DND-41 (cell line): ENCODE measurements at places on chromosomes 16 and 17.
A peak's percentile ranks its signal among the peaks of the same experiment; 100 is the strongest.

DNA sequence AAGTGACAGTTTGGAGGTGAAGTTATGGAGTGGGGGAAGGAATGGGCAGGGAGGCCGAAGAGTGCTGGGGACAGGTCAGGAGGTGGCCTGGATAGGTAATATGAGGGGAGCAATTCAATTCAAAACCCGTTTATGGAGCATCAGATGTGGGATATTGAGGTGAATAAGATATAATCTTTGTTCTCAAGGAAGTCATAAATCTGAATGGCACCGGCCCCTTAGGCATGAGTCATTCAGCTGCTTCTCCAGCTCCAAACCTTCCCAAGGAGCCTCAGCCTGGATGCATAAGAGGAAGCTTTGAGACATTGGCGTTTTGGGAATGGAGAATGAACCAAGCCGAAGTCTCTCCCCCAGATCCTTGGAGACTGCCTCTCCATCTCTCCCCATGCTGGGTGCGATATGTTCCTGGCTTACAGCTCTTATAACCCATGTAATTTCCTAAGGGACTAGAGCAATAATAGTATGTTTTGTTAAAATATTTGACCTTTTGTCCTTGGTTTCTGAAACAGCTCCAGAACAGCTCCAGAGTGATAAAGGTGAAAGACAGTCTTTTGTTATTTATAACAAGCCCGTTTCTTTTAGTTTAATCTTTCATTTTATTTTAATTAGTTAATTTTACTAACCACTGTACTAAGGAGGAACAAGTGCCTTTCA lies 1.7 kb downstream of the TUBG2 start:
- no peak for DNase-seq

DNA sequence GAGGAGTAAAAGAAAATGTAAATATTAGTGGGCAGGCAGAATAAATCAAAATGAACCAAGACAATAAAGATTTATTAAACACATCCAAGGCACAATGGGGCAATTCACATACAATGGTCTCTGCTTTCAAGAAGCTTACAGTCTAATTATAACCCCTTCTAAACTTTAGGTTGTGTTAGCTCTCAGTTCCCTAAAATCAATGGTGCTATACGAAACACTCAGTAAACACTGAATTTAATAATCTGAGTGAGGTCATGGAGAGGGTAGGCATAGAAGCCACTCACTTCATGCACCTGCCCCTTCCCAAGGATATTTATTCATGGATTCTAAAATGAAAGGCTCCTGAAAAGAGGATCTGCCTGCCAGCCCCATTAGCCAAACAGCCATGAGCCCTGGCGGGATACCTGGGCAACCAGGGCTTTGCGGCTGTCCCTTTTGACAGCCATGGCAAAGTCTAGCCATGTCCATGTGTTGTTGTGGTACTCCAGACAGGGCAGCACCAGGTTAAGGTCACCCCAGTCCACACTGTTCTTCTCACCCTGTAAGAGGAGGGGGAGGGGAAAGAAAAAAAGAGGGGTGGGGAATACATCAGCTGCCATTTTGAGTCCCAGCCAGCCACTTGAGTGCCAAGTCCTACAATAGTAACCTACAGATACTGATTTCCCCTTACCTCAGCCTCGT lies 1.4 kb upstream of the RSKR start:
- DNase-seq: no peak

DNA sequence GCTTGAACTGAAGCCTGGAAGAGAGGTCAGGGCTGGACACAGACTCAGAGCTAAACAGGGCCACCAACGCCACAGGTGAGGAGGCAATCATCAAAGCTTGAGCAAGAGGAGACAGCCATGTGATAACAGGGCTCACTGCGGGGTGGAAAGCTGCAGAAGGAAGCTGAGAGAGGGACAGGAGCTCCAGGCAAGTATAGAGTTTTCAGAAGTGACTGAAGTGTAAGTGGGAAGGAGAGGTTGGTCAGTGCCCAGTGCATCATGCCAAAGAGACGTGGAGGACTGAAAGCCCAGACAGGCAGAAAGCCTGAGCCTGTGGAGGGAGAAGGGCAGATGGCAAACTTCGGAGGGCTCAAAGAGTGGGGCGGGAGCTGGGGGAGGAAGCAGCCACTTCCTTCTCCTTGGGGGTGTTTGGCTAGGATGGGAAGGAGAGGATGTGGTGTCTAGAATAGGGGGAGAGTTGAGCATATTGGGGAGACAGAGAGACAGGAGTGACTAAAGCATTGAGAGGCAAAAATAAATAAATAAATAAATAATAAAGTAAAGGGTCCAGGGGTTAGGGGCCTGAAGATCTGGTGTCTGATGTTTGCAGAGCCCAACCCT lies 2.6 kb downstream of the KIFC3 start:
- peak; percentile 55 for DNase-seq

DNA sequence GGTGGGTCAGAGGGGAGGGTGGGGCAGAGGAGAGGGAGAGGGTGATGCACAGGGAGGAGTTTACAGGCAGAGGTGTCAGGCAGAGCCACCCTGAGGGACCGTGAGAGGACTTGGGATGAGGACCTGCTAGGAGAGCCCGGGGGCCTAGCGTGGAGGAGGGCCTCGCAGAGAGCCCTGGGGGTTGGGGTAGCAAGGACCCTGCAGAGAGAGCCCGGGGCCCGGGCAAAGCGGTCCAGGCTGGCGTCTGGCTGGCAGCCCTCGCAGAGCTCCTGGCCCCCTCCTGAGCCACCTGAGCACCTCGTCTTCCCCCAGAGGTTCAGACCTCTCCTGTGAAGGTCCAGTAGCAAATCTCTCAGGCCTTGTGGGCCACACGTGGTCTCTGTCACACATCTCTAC lies 42.0 kb upstream of the ZNF469 start:
- no peak for DNase-seq

DNA sequence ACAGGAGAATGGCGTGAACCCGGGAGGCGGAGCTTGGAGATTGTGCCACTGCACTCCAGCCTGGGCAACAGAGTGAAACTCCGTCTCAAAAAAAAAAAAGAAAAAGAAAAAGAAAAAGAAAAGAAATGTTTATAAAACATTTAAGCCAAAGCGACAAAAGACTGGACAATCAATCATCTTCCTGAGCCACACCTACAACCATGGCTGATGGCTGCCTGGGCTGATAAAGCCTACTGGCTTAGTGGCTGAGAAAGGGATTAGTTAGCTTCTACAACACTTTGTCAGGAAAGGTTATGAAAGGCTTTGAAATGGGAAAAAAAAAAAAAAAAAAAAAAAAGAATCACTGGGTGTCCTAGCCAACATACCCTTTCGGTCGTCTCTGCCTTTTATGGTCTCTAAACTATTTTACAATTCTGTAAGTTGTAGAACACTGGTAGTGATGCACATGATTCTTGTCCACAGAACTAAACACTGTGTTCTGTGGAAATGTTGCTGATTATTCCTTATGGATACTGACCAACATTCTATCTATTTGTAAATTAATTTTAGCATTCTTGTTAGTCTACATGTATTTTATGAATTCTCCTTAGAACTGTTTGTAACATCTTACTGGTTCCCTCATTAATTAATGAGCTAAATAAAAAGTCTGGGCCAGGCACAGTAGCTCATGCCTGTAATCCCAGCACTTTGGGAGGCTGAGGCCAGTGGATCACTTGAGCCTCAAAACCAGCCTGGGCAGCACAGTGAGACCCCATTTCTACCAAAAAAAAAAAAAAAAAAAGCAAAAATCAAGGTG lies 45.5 kb downstream of the ZZEF1 start:
- no peak for DNase-seq

- DNase-seq: no peak
Measured at GRCh38 chr17:71032746-71033273, 863.5 kb downstream of the KCNJ2 start.

DNA sequence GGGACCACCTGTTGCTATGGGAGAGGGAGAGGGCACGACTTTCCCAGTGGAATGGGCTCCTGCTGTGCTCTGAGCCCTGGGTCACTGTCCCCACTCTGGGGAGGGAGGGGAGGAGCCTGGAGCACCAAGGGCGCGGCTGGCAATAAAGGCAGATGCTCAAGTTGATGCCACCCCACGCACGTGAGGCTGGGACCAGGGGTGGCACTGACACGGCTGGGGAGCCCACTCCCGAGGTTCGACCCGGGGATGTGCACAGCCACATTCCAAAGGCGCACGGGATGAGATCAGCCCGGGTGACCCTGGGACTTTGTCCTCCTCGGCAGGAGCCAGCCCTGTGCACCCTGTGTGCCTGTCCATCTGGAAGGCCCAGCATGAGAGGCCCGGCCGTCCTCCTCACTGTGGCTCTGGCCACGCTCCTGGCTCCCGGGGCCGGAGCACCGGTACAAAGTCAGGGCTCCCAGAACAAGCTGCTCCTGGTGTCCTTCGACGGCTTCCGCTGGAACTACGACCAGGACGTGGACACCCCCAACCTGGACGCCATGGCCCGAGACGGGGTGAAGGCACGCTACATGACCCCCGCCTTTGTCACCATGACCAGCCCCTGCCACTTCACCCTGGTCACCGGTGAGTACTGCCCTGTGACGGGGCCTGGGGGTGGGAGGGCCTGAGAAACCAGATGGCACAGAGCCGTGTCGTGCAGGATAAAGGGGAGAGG lies at the start of gene ENPP7:
ENPP7 (plus strand) TSS at position 175 of the 715 bp plus-strand sequence; CDS start at position 372, 197 bp downstream.
- DNase-seq: no peak

DNA sequence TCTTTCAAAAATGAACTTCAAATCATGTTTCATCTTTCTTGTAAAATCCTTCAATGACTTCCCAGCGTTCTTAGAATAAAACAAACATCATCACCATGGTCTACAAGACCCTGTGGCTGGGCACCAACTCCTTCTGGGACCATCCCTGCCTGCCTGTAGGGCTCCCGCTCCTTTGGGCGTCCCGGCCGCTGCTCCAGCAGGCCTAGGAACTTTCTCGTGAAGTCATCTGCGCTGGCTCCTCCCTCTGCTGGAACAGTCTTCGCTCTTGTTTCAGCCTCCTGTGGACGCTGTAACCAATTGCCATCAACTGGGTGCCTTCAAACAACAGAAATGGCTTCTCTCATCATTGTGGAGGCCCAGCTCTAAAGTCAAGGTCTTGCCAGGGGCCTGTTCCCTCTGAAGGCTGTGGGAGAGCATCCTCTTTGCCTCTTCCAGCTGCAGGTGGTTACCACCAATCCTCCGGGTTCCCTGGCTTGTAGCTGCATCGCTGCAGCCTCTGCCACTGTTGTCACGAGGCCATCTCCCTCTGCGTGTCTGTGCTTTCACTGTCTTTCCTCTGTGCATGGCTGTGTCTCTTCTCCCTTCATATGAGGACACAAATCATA lies 185.5 kb upstream of the SDK2 start:
- DNase-seq: no peak

- peak; percentile 43 for DNase-seq
Measured at GRCh38 chr17:40168262-40168832, 8.9 kb upstream of the RAPGEFL1 start.
